Activated CD4-positive, alpha-beta memory T cell treated with anti-CD3 and anti-CD28 coated beads for 36 hours (primary cell): ENCODE measurements at places on chromosomes 12 and 14. TPM values are rescaled to one million over a fixed set of nuclear protein-coding genes. Genes with fewer than 3 reads are reported as not detected.
A peak's percentile ranks its signal among the peaks of the same experiment; 100 is the strongest.

- no peaks in the 10 kb centered on the region for H3K27me3 ChIP-seq
- peaks cover 46% of the 10 kb centered on the region for H3K4me1 ChIP-seq
- peak overlapping the region; percentile 82 for H3K4me3 ChIP-seq
- DNase-seq, result peak; percentile 76
- peak overlapping the region; percentile 78 for H3K27ac ChIP-seq
Measured at GRCh38 chr12:57845478-57846284, 848 bp downstream of the CTDSP2 start.

Gene CD163L1
- total RNA-seq, result not detected

GRCh38 chr14:78143489-78144145 lies 26.6 kb upstream of the NRXN3 start:
- H3K27ac ChIP-seq, result no peak overlapping the region
- DNase-seq, result peak; percentile 10
- no peaks in the 10 kb centered on the region for H3K4me1 ChIP-seq

Gene KLHDC1
- 1.9 TPM for total RNA-seq

DNA sequence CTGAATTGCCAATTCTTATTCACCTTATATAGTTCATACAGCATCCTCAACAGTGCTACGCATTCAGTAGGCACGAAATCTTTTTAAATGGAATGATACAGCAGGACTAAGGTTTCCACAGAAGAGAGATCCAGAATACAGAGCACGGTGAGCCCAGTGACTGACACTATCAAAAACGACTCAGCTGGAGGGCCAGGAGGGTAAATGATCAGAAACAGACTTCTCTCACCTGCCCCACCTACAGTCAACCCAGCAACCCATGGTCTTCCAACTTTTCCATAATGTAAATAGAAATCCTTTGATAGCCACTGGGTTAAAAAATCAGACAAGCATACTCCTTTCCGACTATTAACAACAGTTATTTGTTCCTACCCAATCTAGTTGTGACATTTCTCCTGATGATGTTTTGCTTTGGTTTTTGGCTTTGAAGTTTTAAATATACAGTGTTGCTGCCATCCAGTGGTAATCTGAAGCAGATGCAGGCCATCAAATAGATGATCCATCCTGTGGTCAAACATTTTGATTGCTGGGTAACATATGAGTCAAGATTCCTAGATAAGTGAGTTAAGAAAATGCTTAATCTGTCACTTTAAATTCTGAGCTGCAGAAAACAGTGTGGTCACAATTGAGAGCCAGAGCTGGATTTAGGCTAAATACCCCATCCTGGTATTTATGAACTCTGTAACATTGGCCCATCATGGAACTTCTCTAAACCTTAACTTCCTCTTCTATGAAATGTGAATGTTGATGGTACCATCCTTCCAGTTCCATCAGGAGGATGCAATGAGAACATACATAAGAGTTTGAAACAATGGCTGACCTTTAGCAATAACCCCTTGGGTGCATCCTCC lies 42.0 kb downstream of the GPHB5 start:
- no peaks in the 10 kb centered on the region for H3K4me1 ChIP-seq
- no peak for DNase-seq
- H3K27me3 ChIP-seq, result peaks cover 7% of the 10 kb centered on the region
- H3K4me3 ChIP-seq, result no peak overlapping the region
- H3K27ac ChIP-seq, result no peak overlapping the region
- no peaks in the 10 kb centered on the region for H3K36me3 ChIP-seq

Gene SLC25A47
- total RNA-seq, result not detected

DNA sequence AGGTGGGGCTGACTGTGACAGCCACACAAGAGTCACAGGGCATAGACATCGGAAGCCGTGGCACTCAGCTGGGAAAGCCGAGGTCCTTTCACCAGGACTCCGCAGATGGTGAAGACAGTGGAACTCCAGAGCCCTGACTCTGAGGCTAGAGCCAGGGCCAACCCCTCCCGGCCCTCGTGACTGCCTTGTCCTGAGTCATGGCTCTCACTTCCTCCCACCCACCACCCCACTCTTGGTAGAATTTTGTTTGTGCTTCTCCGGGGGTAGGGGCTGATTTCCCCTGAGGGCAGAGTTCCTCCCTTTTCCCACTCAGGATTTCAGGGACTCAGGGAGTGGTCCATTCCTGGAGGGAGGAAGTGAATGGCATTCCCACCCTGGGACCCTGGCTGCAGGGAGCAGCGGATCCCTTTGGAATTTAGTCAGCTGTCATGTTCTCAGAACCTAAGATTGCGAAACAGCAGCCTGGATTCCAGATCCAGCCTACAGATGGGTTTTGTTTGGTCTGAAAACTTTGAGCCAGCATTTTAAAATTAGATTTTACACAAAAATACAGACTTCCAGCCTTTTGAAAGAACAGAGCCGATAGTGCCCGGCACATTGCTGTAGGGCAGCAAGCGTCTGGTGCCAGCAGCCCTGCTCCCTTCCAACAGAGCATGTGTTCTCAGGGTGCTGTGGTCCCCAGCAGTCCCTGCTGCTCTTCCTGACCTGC lies 50.7 kb downstream of the TPCN1 start:
- H3K27ac ChIP-seq, result no peak overlapping the region
- no peaks in the 10 kb centered on the region for H3K27me3 ChIP-seq
- DNase-seq, result peak; percentile 62
- H3K4me1 ChIP-seq, result peaks cover 10% of the 10 kb centered on the region

GRCh38 chr14:65878586-65878985 lies 466.1 kb downstream of the FUT8 start:
- no peak for DNase-seq
- no peak overlapping the region for H3K4me3 ChIP-seq
- no peaks in the 10 kb centered on the region for H3K36me3 ChIP-seq
- peaks cover 44% of the 10 kb centered on the region for H3K4me1 ChIP-seq
